ENCODE measurements at places on chromosomes 1 and 21.
A peak's percentile ranks its signal among the peaks of the same experiment; 100 is the strongest.

GRCh38 chr21:45448283-45448809 is 43.4 kb downstream of the COL18A1 start:
- DNase-seq: no peak

GRCh38 chr1:199616947-199617346 is 410.6 kb upstream of the NR5A2 start:
- no peak for DNase-seq

GRCh38 chr1:31796707-31797106 is 19.1 kb downstream of the SPOCD1 start:
- DNase-seq: no peak

DNA sequence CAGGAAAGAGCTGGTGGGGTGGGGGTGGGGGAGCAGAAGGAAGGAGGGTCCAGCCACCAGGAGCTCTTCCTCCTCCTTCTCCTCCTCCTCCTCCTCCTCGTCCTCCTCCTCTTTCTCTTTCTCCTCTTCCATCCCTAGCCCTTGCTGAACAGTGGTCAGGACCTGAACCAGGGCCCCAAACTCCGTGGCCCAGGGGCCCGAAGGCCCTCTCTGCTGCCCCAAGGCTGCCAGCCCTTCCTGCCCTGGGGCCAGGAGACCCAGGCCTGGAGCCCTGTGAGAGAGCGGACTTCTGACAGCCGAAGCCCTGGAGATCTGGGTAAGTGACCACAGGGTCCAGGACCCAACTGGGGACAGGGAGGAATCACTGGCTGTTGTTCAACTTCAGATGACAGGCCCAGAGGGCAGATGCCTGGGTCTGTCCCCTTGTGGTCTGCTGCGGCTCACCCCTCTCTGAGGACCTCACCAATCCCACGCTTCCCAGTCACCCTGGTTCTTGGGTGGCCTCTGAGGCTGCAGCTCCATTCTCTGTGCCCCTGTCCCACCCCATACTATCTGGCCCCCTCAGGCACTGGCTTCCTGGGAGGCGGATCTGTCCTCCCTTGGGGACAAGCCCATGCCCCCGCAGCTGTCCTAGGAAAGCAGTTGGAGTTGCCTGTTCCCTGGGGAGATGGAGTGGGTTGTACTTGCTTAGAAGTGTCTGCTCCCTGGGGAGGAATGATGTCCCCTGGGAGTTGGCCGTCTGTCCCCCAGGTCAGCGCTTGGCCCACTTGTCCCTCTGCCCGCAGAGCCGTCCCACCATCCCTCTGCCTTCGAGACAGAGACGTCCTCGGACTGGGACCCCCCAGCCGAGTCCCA is 51.8 kb downstream of the VWA5B1 start:
- DNase-seq: no peak

GRCh38 chr1:36306902-36307456 is 811 bp downstream of the SH3D21 start:
- DNase-seq: peak; percentile 89

- no peak for DNase-seq
These were observed 69.4 kb upstream of the ROR1 start for GRCh38 chr1:63704443-63704842.

DNA sequence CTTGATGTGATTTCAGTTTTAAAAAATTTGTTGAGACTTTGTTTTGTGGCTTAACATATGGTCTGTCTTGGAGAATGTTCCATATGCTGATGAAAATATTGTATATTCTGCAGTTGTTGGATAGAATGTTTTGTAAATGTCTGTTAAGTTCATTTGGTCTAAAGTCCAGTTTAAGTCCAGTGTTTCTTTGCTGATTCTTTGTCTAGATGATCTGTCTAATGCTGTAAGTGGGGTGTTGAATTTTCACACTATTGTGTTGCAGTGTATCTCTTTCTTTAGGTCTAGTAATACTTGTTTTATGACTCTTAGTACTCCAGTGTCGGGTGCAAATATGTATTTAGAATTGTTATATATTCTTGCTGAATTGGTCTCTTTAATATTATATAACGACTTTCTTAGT is 10.9 kb upstream of the MPC2 start:
- DNase-seq: no peak

GRCh38 chr1:239247285-239247684 is 139.1 kb upstream of the CHRM3 start:
- DNase-seq: no peak

GRCh38 chr1:228198977-228199590 is 8.8 kb upstream of the OBSCN start:
- DNase-seq: no peak

DNA sequence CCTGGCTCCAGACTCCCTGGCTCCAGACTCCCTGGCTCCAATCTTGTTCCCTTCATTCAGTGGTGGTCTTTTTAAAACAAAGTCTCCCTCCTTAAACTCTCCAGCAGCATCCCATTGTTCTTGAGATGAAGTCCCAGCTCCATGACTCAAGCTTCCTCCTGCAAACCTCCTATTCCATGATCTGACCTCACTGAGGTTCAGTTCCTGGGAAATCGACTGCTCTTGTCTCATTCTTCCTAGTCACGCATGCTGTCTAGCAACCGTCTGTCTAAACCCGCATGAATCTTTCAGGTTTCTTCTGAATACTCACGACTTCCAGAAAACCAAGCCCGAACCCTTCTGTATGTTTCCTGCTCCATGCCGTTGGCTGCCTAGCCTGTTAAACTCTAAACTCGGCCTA is 91.9 kb downstream of the RAVER2 start:
- DNase-seq: no peak

GRCh38 chr21:46194374-46195334 is 10.4 kb upstream of the SPATC1L start:
- no peak for DNase-seq

- no peak for DNase-seq
These were observed 8.3 kb upstream of the TINAGL1 start for GRCh38 chr1:31567956-31568570.

- DNase-seq: no peak
These were observed 6.1 kb downstream of the GAS5 start for GRCh38 chr1:173861731-173862145.

- DNase-seq: no peak
These were observed 108.8 kb upstream of the ARTN start for GRCh38 chr1:43824795-43825194.

GRCh38 chr1:234478152-234478480 is 863 bp downstream of the TARBP1 start:
- peak; percentile 60 for DNase-seq

- DNase-seq: no peak
These were observed 13.8 kb downstream of the HEYL start for GRCh38 chr1:39625462-39626273.

- no peak for DNase-seq
These were observed 41.8 kb downstream of the CHRM3 start for GRCh38 chr1:239428120-239428710.

- no peak for DNase-seq
These were observed 37.8 kb downstream of the FAM78B start for GRCh38 chr1:166129006-166129405.

- no peak for DNase-seq
These were observed 2.0 kb downstream of the COL24A1 start for GRCh38 chr1:86154571-86155050.

DNA sequence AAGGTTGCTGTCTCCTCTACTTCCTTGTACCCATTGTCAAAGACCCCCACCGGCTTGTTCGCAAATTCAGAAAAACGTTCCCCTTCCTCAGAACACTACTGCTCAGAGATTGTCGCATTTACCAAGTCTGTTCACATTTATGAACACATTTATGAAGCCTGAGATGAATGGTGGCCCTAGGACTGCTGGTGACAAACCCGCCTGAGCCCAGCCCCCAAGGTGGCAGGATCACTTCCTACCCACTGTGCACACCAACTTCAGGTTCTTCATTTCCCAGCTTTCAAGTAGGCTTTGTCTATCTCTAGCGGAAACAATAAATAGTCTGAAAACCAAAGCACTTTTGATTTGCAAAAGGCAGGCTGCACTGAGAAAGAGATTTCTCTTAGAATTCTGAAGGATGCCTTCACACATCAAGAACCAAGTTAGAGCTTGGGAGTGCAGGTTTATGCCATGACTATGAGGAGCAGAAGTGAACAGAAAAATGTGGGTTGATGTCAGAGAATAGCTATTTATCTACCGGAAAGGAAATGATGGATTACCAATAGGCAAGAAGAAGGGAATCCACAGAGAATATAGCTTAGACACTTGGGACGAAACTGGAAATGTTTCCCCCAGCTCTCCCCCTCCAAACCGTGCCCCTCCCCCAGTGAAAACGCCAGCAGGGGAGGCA is 200.5 kb downstream of the TOMM20 start:
- DNase-seq: no peak

GRCh38 chr1:173476197-173476664 is 904 bp upstream of the PRDX6 start:
- no peak for DNase-seq

DNA sequence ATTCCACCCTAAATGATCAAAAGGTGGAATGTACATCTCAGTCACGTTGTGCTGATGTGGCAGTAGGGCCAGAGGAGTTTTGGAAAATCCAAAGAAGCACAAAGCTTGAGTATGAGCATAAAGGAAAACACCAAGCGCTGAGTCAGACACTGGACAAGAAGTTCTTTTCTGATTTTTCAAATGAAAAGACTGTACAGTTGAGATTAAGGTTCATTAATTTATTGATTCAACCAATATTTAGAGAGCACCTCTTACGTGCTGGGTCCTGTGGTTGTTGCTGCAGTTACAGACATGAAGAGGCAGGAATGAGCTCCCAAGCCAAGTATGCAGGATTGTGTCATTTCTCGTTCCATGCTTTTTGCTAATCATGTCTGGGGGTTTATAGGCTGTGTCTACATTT is 28.9 kb upstream of the APP start:
- no peak for DNase-seq

- no peak for DNase-seq
These were observed 2.5 kb upstream of the PNRC2 start for GRCh38 chr1:23957096-23957495.

- no peak for DNase-seq
These were observed 4.4 kb downstream of the TMCO1 start for GRCh38 chr1:165764277-165764676.

DNA sequence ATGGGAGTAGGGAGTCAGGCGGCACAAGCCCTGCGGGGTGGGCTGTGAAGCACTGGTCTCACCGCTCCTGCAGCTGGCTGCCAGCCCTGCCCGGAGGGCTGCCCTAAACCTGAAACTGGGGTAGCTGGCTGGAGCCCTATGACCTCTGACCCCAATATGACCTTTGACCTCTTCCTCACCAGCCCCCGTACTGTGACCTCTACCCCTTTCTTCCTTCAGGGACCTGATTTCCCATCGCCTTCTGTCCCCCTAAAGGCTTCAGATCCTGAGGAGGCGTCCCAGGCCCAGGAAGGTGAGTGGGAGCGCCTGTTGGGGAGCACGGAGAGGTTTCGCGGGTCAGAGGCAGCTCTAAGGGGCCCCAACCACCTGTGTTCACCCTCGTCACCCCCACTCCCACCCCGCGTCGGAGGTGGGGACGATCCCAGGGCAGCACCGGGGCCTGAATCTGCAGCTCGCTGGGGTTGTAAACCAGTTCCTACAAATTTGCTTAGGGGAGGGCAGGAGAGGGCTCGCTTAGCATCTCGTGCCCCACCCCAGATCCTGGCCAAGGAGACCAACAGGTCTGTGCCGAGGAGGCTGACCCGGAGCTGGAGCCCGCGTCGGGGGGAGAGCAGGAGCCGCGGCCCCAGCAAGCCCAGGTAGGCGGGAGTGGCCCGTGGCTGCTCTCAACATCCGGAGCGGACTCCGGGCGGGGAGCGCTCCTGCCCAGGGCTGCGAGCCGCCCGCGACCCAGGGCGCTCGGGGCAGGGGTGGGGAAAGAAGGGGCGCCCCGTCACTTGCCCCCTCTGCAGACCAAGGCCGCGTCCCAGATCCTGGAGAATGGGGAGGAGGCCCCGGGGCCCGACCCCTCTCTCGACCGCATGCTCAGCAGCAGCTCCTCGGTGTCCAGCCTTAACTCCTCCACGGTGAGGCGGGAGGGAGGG is 7.3 kb downstream of the SYTL1 start:
- no peak for DNase-seq

- DNase-seq: no peak
These were observed 1234.6 kb upstream of the ADGRL2 start for GRCh38 chr1:80566123-80566522.

GRCh38 chr1:88922214-88922613 is 30.8 kb upstream of the GTF2B start:
- no peak for DNase-seq

DNA sequence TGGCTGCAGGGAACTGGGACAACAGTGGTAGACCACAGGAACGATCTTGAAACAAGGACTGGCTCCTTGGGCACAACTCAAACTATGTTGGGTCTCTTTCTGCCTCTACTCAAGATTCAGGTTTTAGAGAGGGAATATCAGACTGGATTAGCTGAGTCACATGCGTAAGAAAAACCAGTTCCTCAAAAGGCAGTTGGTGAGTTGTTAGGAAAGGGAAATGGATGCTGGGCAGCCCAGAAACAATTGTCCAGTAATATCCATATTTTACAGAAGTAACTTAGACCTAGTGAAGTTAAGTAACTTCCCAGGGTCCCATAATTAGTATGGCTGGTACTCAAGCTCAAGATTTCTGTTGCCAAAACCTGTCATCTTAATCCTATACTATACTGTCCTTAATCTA is 27.0 kb upstream of the TMEM39B start:
- no peak for DNase-seq

GRCh38 chr1:206608108-206608698 is 4.1 kb downstream of the EIF2D start:
- no peak for DNase-seq

DNA sequence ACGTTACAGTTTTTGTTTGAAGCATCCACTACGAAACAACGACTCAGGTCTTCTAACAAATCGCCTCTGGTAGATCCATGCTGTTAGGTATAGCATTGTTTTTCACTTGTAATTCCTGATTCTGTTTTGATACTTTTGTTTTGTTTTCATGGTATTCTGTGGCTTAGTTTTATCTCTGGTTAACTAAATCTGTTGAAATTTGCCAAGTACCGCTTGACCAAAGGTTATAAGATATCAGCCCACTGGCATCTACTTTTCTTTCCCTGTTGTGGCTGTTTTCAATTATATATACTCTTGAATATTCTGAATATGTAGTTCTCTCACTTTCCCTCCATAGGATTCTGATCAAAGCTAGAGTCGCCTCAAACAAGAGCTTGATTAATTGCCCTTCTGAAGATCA is 274.8 kb upstream of the C1orf105 start:
- DNase-seq: no peak

- DNase-seq: no peak
These were observed 2.0 kb upstream of the KRTAP19-1 start for GRCh38 chr21:30482130-30482529.

- DNase-seq: no peak
These were observed 13.3 kb downstream of the FCRL1 start for GRCh38 chr1:157806431-157807149.

- DNase-seq: no peak
These were observed 139.3 kb upstream of the HMCN1 start for GRCh38 chr1:185594786-185595410.

DNA sequence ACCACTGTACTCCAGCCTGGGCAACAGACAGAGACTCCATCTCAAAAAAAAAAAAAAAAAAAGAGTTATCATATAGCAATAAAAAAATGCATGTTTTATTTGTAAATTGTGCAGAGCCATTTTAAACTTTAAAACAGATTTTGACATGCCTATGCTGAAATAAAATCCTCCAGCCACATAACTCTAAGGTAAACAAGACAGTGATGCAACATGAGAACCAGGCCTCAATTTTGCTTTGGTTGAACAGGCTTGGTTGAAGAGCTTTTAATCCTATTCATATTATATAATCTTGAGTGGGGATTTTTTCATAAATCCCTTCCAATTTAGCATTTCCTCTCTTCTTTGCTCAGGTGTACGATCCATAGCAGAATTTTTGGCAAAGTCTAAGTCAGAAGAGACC is 26.1 kb downstream of the ARMH1 start:
- DNase-seq: no peak

GRCh38 chr1:31617916-31618746 is 642 bp downstream of the HCRTR1 start:
- DNase-seq: peak; percentile 20
